Lung microvascular endothelial cell (primary cell): ENCODE measurements at places on chromosomes 1 and 21. TPM values are rescaled to one million over a fixed set of nuclear protein-coding genes. Genes with fewer than 3 reads are reported as not detected.

The HSPB7 gene
- total RNA-seq, result not detected in 2 replicates

The NDUFS5 gene
- 419 and 482 TPM in 2 replicates for total RNA-seq

The RNF223 gene
- not detected in 2 replicates for total RNA-seq

DNA sequence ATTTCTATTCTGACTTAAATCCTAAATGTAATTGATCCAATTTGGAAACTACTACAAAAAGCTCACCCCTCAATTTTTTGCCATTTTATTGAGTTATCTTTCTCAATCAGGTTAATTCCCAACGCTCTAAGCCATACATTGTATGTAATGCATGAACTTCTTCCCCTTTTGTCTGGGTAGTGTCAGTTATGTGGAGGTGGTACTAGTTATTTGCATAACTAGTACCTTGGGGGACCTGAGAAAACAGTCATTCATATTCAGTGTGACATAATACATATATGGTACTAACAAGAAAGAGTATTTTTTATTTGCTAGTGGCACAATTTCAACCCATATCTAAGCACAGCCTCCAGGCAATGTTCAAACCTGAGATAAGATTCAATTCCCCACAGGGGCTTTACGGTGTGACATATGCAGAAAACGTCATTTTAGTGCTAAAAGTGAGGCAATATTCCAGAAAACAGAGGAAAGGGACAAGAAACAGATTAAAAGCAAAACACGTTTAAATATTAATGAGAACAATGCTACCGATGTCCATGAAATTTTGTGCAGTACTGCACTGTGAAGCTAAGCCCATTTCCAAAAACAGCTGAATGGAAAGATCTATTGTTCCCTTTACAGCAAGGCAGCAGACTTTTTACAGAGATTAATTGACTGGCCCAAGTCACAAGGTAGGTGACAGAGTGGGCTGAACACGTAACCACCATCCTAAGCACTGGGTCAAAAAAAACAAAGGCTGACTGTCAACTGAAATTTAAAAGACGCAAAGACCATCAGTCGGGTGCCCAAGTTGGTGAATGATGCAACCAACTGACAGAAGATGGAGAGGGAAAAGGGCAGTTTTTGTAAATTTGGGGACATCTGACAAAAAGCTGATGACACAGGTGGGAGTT lies 1.4 kb downstream of the HLCS start:
- no peak for DNase-seq

DNA sequence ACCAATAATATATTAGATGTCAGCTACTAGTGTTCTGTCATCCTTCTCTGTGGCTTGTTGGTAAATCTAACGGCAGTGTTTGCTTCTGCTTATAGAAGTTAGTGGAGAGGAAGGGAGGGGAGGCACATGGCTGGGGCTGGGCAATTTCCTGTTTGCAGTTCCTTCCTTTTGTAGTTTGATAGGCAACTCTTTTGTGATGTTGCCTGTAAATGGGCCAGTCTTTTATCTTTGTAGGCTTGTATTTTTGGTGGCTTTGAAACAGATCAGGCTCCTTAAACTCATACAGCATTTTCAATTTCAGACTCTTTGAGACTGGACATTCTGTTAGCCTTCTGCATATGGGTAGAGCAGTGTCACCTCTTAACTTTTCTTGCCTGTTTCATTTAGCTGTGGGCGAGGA lies 48.1 kb downstream of the CDC14A start:
- DNase-seq, result peak; percentile 62

DNA sequence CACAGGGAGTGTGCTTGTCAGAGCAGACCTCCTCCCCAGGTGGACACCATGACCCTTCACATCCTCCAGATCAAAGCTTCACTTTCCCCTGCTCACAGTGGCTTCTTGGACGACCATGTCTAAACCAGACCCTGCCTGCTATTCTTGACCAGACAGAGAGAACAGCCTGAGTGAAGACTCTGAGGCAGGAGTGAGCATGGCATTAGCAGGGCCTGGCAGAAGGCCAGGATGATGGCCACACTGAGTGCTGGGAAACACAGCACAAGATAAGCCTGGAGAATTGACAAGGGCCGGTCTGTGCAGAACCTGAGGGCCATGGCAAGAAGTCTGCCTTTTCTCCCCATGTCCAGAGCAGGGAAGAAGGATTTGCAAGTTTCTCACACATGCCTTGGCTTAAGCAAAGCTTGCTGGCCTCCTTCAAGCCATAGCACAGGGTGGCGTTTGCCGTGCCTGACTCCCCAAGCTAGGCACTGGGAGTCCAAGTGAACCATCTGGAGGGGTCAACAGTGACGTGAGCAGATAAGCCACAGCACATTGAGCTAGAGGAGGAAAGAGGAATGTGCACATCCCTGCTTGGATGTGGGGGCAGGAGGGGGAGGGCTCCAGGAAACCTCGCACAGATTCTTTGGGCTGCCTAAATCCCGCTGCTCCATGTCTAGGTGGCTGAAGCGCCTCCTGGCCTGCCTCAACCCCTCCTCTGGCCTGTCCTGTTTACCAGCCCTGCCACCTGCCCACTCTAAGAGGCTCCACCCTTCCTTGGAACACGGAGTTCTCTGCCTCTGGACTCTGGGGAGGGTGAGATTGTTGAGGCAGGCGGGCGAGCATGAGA lies 87.1 kb downstream of the CD58 start:
- DNase-seq, result no peak
